ENCODE measurements at places on chromosomes 16 and 17. TPM values are rescaled to one million over a fixed set of nuclear protein-coding genes. Genes with fewer than 3 reads are reported as not detected.

- H3K4me3 ChIP-seq, result no peak overlapping the region
- no peak overlapping the region for H3K27ac ChIP-seq
- DNase-seq, result no peak
- H3K36me3 ChIP-seq, result no peaks in the 10 kb centered on the region
- no peaks in the 10 kb centered on the region for H3K4me1 ChIP-seq
These were observed 6.3 kb upstream of the KCNG4 start for GRCh38 chr16:84245956-84246678.

- no peak for DNase-seq
- H3K4me3 ChIP-seq, result no peak overlapping the region
- H3K4me1 ChIP-seq, result peaks cover 4% of the 10 kb centered on the region
- no peaks in the 10 kb centered on the region for H3K36me3 ChIP-seq
- no peaks in the 10 kb centered on the region for H3K27me3 ChIP-seq
These were observed 9.9 kb downstream of the PRSS27 start for GRCh38 chr16:2710021-2710710.

- no peak overlapping the region for H3K27ac ChIP-seq
- peaks cover 58% of the 10 kb centered on the region for H3K4me1 ChIP-seq
- no peak overlapping the region for H3K4me3 ChIP-seq
- DNase-seq, result no peak
- H3K36me3 ChIP-seq, result no peaks in the 10 kb centered on the region
- no peaks in the 10 kb centered on the region for H3K27me3 ChIP-seq
These were observed 45.3 kb downstream of the GLG1 start for GRCh38 chr16:74561626-74562025.

DNA sequence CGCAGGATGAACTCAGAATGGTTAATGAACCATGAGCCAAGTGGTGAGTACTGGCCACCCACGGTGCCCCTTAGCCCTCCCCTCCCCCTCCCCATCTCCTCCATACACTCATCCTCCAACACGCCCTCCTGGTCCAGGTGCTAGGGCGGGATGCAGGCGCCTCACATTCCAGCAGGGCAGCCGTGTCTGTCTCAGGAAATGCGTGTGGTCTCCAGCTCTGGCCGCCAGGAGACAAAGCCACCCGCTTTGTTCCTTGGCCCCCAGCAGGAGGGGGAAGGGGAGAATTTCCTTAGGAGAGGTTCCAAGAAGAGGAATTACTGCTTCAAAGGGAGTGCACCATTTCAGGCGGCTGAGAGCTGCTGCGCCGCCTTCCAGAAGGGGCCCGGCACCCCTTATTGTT lies 29.7 kb upstream of the RMI2 start:
- H3K36me3 ChIP-seq, result no peaks in the 10 kb centered on the region
- no peak overlapping the region for H3K27ac ChIP-seq
- H3K4me1 ChIP-seq, result peaks cover 28% of the 10 kb centered on the region
- no peak for DNase-seq
- H3K27me3 ChIP-seq, result peaks cover 8% of the 10 kb centered on the region
- no peak overlapping the region for H3K4me3 ChIP-seq

- H3K4me1 ChIP-seq, result peaks cover 5% of the 10 kb centered on the region
- no peak overlapping the region for H3K4me3 ChIP-seq
- peaks cover 50% of the 10 kb centered on the region for H3K27me3 ChIP-seq
- DNase-seq, result no peak
- no peak overlapping the region for H3K27ac ChIP-seq
These were observed 375.4 kb upstream of the ASIC2 start for GRCh38 chr17:33668516-33668915.

- peaks cover 21% of the 10 kb centered on the region for H3K4me1 ChIP-seq
- H3K36me3 ChIP-seq, result no peaks in the 10 kb centered on the region
- no peaks in the 10 kb centered on the region for H3K27me3 ChIP-seq
- no peak overlapping the region for H3K27ac ChIP-seq
- no peak overlapping the region for H3K4me3 ChIP-seq
- DNase-seq, result no peak
These were observed 8.6 kb downstream of the CYB561 start for GRCh38 chr17:63437287-63438091.

GRCh38 chr16:2244301-2244700 lies 7.1 kb downstream of the ECI1 start:
- H3K4me3 ChIP-seq, result no peak overlapping the region
- H3K27me3 ChIP-seq, result no peaks in the 10 kb centered on the region
- no peaks in the 10 kb centered on the region for H3K36me3 ChIP-seq
- H3K4me1 ChIP-seq, result peaks cover 2% of the 10 kb centered on the region
- peak; percentile 50 for DNase-seq
- no peak overlapping the region for H3K27ac ChIP-seq

DNA sequence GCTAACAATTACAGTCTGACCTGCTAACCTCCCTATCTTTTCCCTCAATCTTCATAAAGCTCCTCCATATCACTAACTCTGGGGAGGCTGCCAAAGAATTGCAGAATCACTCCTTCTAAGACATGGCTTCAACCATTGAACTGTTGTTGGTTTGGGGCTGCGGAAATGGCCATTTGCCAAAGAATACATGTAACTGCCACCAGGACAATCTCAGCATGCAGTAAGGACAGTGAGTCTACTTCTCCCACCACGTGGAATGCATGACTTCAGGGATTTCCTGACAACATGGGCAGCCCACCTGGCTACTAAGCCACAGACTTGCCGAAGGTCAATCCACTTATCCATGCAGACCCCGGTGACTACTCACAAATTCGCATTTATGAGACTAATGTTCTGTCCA lies 104.3 kb upstream of the NUDT7 start:
- no peaks in the 10 kb centered on the region for H3K36me3 ChIP-seq
- no peaks in the 10 kb centered on the region for H3K4me1 ChIP-seq

GRCh38 chr16:65494609-65495008 lies 372.7 kb upstream of the CDH11 start:
- peaks cover 2% of the 10 kb centered on the region for H3K27me3 ChIP-seq
- no peak overlapping the region for H3K4me3 ChIP-seq
- no peaks in the 10 kb centered on the region for H3K36me3 ChIP-seq

- H3K27ac ChIP-seq, result no peak overlapping the region
- H3K36me3 ChIP-seq, result no peaks in the 10 kb centered on the region
- H3K27me3 ChIP-seq, result peaks cover 9% of the 10 kb centered on the region
These were observed 18.5 kb downstream of the CCDC42 start for GRCh38 chr17:8725881-8726876.

DNA sequence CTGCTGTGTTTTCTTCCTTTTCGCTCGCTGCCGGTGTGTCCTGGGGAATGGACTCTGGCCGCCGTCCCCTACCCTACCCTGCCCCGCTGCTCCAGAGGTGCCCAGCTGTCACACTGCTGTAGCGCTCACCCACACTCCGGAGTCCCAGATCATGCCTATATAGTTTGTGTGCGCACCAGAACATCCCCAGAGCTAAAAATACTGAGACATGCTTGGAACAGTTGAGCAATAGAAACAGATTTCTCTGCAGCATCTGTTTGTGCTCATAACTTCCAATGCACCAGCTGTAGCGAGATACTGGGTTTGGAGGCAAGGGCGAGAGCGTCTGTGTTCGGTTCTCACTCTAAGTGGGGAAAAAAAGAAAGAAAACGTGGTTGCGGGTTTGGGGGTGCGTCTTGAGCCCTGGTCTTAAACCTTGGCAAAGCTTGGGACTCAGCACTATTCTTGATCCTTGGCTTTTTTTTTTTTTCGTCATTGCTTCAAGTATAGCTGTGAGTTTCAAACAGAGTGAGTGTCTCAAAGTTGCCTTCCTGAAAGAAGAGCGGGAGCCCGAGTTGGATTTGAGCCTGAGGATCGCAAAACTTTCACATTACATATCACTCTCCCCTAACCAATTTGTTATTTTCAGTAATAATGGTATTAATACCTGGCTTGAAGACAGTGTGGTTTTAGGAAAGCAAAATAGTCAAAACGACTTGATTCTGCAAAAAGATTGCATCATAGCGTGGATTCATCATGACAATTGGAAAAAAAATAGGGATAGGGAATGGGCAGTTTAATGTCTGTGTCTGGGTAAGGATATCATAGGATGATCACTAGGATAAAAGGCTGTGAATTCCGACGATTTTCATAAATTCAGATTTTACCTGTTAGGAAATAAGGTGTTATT lies 621 bp downstream of the KCNJ2 start:
- H3K36me3 ChIP-seq, result peaks cover 5% of the 10 kb centered on the region
- peaks cover 45% of the 10 kb centered on the region for H3K27me3 ChIP-seq
- peak overlapping the region; percentile 61 for H3K4me3 ChIP-seq
- no peak overlapping the region for H3K27ac ChIP-seq

- H3K4me1 ChIP-seq, result no peaks in the 10 kb centered on the region
- H3K36me3 ChIP-seq, result no peaks in the 10 kb centered on the region
- no peak for DNase-seq
- peaks cover 2% of the 10 kb centered on the region for H3K27me3 ChIP-seq
- H3K4me3 ChIP-seq, result no peak overlapping the region
- H3K27ac ChIP-seq, result no peak overlapping the region
These were observed 79.4 kb downstream of the RBFOX3 start for GRCh38 chr17:79531191-79532095.

- H3K4me1 ChIP-seq, result peaks cover 3% of the 10 kb centered on the region
- H3K27me3 ChIP-seq, result no peaks in the 10 kb centered on the region
- H3K27ac ChIP-seq, result peak overlapping the region; percentile 11
- H3K36me3 ChIP-seq, result peaks cover 4% of the 10 kb centered on the region
- no peak overlapping the region for H3K4me3 ChIP-seq
These were observed 115.6 kb downstream of the CCDC182 start for GRCh38 chr17:57629470-57629869.

DNA sequence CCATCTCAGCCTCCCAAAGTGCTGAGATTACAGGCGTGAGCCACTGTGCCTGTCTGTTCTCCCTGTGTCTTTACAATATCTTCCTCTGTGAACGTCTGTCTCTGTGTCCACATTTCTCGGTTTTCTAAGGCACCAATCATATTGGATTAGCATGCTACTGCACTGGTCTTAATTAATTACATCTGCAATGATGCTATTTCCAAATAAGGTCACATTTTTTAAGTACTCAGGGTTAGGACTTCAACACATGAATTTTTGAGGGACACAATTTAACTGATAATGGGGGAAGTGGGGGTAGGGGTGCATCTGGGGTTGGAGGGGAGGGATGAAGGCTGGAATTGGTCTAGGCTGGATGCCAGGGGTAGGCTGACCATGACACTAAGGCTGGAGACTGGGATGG lies 102.6 kb downstream of the N4BP1 start:
- peaks cover under 1% of the 10 kb centered on the region for H3K4me1 ChIP-seq
- DNase-seq, result no peak
- H3K36me3 ChIP-seq, result no peaks in the 10 kb centered on the region
- no peak overlapping the region for H3K4me3 ChIP-seq
- H3K27me3 ChIP-seq, result peaks cover 7% of the 10 kb centered on the region

- H3K27ac ChIP-seq, result no peak overlapping the region
- H3K4me1 ChIP-seq, result peaks cover 52% of the 10 kb centered on the region
- no peak overlapping the region for H3K4me3 ChIP-seq
These were observed 11.9 kb downstream of the RDM1 start for GRCh38 chr17:35918665-35919064.

DNA sequence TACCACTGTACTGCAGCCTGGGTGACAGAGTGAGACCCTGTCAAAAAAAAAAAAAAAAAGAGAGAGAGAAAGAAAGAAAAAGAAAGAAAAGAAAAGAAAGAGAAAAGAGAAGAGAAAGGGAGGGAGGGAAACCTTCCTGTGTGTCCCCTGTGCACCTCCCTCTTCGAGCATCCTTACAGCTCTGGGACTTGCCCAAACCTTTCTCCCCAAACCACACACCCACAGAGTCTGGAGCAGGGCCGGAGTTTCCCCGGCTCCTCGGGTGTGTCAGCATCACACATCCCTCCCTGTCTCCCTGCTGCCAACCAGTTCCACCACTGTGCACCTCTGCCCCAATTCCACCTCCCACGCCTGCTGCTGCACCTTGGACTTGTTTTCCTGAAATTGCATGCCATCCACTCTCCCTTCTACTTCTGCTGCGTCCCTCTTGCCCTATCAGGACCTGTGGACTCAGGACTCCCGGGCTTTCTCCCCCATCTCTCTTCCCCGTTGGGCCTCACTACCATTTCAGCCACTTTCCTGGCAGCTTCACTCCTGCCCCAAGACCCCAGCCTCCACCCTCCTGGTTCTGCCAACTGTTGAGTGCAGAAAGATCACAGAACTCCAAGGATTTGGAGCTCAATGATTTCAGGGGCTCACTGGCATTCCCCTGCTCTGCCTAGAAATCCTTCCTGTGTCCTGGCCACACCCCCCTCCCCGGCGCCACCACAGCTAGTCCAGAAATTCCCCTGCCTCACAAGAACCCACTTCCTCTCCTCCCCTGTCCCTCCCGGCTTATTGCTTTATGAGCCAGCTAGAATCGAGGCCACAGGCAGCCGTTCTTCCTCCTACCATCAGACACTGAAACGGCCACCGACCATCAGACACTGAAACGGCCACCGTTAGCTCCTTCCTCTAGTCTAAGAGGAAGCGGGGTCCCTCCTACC lies 3.7 kb upstream of the CDK3 start:
- H3K36me3 ChIP-seq, result no peaks in the 10 kb centered on the region
- peak overlapping the region; percentile 76 for H3K27ac ChIP-seq
- peak; percentile 81 for DNase-seq

DNA sequence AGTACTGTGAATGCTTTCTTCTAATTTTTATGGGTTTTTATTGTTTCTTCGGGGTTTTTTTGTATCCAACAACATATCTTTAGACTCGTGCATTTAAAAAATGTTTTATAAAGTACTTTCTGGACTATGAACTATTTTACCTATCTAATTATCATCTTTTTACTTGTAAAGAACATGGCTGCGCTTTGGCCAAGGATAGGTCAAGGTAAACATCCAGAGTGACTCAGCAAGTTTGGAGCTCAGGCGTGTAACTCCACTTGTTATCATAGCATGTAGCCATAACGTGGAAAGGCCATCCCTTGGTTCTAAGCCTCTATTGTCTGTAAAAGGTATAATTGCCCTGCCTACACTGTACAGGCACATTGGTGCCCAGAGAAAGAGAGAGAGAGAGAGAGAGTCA lies 818.0 kb upstream of the GOT2 start:
- no peaks in the 10 kb centered on the region for H3K27me3 ChIP-seq
- H3K27ac ChIP-seq, result no peak overlapping the region
- peaks cover 5% of the 10 kb centered on the region for H3K36me3 ChIP-seq
- no peaks in the 10 kb centered on the region for H3K4me1 ChIP-seq
- H3K4me3 ChIP-seq, result no peak overlapping the region

- H3K27ac ChIP-seq, result no peak overlapping the region
- no peak for DNase-seq
- peaks cover 7% of the 10 kb centered on the region for H3K27me3 ChIP-seq
- H3K36me3 ChIP-seq, result no peaks in the 10 kb centered on the region
- H3K4me3 ChIP-seq, result no peak overlapping the region
- H3K4me1 ChIP-seq, result no peaks in the 10 kb centered on the region
These were observed 311.3 kb downstream of the GRIN2A start for GRCh38 chr16:9870962-9871361.

Gene PDP2
- total RNA-seq, result 28.0 TPM

Gene SHMT1
- 24.8 TPM for total RNA-seq

Gene CSH1
- total RNA-seq, result not detected

Gene TBC1D3C
- total RNA-seq, result not detected

Gene ACSM5
- total RNA-seq, result not detected

Gene AIPL1
- not detected for total RNA-seq

Gene NPIPA3
- total RNA-seq, result not detected

Gene POLR3K
- total RNA-seq, result 39.8 TPM

Gene FBXW10B
- total RNA-seq, result 2.0 TPM

Gene ZNF785
- 13.3 TPM for total RNA-seq

Gene PRSS53
- total RNA-seq, result 5.1 TPM

Gene RAB11FIP4
- 16.2 TPM for total RNA-seq

Gene CCL8
- total RNA-seq, result not detected

Gene CCL17
- total RNA-seq, result 5.6 TPM

Gene FBRS
- 147 TPM for total RNA-seq

Gene MYH3
- total RNA-seq, result 4.2 TPM

Measured in natural killer cell treated with Interleukin-12 subunit alpha and Interleukin-12 subunit beta and Interleukin-15 and Interleukin-18, amount 100 ng/mL, for 72 hours (primary cell).